ENCODE measurements at places on chromosomes 2 and 18.

DNA sequence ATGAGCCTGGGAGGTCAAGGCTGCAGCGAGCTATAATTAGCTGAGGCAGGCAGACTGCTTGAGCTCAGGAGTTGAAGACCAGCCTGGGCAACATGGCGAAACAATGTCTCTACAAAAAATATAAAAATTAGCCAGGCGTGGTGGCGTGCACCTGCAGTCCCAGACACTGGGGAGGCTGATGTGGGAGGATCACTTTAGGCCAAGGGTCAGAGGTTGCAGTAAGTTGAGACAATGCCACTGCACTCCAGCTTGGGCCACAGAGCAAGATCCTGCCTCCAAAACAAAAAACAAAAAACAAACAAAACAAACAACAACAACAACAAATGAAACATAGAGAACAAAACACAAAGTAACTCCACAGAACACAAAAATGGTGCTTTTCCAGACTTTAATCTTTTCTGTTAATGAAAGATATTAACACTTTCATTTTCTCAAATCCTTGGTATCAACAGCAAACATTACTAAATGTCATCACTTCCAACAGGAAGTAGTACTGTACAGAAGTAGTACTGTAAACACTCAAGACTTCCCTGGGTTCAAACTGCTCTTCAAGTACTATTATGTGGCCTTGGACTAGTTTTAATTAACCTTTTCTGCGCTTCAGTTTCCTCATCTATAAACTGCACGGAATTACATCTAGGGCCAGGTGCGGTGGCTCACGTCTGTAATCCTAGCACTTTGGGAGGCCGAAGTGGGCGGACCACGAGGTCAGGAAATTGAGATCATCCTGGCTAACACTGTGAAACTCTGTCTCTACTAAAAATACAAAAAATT lies 27.9 kb downstream of the PUM2 start:
- no peak for DNase-seq

DNA sequence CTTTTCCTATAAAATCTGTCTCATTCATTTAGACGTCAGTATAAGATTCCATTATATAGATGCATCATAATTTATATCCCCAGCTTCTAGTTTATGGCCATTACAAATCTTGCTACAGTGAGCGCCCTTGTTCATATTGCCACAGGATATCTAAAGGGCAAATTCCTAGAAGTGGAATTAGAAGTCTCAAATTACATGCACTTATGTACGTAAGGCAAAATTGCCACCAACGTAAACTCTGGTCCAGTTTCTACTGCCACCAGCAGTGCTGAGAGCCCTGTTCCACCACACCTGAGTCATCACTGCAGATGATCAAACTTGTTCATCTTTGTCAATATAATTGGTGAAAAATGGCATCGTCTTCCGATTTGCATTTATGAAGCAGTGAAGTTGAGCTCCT lies 90.9 kb upstream of the ID2 start:
- DNase-seq, result no peak

DNA sequence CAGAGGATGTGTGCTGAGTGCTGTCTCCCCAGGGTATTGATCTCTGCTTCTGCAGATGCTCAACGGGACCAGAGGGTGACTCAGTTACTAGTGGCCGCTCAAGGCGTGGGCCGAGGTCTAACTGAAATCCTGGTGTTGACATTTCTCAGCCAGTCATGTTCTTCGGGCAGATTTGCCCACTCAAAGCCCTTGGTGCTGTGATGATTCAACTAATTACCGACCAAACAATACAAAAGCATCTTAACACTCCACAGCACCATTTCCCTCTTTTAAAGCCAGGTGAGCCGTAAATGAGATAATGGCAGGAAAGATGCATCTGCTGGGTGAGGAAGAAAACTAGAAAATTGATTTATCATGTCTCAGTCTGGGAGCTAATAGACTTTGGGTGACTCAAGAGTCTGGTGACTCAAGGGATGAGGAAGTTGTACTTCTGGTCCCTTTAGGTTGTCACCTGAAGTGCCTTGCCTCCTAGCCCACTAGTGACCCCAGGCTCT lies 32.7 kb upstream of the PRLH start:
- no peak for DNase-seq

DNA sequence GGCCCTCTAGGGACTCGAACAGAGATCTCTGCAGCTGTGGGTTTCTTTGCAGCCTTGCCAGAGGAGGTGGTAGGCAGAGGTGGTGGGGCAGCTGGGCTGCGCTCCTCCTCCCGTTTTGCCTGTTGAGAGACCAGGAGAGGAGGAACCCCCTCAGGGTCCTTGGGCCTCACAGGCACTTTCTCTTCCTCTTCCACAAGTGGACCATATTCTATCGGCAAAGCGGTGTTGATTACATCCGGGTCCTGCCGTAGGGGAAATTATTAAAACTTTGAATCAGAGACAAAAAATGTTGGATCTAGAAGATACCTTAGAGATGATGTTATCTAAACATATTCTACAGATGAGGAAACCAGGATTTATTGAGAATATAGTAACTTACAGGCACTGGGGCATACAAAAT lies 78.5 kb downstream of the CLIP4 start:
- no peak for DNase-seq

DNA sequence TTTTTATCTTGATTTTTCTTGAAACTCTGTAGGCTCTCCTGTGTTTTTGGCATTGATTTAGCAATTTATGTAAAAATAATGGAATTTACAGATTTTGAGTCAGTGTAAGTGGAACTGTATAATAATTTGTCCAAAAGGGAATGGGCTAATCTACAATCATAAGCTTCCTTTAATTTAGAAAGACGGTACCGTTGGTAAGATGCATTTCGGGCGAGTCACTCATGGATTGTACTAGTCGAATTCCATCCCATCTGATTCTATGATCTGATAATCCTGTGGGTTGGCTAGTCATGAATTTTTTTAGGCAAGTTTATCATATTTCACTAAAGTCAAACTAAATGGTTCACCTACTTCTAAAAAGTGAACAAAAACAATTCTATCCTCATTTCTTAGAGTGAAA lies 133.4 kb downstream of the ZNF407 start:
- DNase-seq, result no peak

DNA sequence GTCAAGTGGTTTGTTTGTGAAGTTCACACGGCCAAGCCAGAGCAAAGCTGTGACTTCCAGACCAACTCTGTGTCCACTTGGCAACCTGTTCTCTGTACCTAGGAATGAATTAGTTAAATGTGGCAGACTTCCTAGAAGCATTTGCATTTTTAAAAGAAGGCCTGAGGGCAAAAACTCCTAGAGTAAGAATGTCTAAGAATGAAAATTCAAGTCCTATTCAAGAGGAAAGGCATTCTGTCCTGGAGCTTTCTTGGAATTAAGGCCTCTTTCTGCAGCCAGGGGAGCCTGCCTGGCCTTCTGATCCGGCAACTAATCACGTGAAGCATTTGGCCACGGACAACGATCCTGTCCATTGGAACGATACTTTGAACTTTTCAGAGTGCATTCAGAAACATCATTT lies 155.0 kb downstream of the SETBP1 start:
- no peak for DNase-seq

- no peak for DNase-seq
Measured at GRCh38 chr2:105778080-105778607, 33.4 kb downstream of the NCK2 start.

DNA sequence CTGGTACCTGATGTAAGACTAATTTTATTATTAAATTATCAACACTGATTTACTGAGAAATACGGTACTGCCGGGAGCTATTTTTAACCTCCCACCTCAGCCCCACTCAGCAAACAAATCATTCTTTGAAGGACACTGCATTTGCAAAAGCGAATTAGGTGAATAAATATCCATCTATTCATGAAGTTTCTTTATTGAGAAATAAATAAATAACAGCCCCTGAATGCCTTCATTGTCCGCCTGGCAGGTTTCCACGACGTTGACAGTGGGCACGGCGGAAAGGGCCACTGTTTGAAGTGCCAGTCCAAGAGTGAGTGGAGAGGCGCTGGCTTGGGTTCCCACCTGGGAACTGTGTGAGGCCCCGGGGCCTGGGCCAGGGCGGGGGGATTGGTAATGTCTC lies 15.7 kb downstream of the C1QL2 start:
- DNase-seq, result no peak

DNA sequence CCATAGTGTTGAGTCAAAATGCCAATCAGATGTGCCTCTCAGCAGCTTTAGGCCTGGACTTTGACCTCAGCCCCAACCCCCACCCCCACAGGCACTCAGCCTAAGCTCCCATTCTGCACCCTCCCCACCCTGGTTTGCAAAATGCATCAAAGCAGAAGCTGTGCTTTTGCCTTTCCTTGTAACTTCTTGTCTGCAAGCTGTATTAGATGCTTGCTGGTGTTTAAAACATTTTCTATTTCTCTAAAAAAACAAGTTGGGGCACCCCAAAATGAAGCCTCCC lies 26.6 kb upstream of the STEAP3 start:
- DNase-seq, result no peak

DNA sequence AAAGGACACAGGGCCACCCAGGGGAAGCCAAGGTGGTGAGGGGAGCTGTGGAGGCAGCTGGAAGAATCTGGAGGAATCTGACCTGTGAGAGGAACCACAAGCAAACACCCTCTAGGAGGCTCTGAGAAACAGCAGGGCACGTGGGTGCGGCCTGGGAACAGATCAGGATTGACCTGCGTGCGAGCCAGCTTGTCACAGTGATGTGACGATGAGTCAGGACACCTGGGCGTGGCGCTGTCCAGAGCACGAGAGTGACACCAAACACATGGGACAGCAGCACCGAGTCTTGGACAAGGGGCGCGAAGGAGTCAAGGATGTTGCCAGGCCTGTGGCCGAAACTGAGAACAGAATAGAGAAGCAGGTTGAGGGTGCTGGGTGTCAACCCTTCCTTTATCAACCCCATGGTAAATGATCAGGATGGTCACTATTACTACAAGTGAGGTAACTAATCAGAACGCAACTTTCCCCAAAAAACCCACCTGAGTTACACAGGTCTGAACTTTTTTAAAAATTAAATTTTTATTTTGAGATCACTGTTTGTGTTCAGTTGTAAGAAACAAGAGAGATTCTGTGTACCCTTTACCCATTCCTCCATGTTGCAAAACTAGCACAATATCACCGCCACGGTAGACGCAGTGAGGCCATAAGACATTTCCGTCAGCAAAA lies 637 bp upstream of the SFT2D3 start:
- DNase-seq, result no peak

DNA sequence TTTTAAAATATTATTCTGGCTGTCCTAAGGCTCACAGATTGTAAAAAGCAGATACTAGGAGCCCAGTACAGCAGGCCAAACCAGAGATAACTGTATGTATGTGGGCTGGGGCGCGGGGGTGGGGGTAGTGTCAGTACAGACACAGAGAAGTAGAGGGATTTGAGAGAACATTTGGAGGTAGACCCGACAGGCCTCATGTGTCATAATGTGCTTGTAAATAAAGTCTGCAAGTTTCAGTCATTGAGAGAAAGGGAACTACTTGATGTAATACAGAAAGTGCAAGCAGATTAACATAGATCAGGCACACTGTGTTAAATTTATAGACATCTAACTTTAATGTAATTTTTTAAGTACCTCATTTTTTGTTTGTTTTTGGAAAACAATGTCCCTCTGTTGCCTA lies 7.4 kb upstream of the POLI start:
- DNase-seq, result no peak

- peak; percentile 28 for DNase-seq
Measured at GRCh38 chr2:55620123-55620779, 2.8 kb upstream of the PPP4R3B start.

GRCh38 chr2:187774551-187775071 lies 220.4 kb upstream of the TFPI start:
- DNase-seq, result no peak

All from activated CD8-positive, alpha-beta T cell treated with anti-CD3 and anti-CD28 coated beads, Interleukin-2, amount 10 ng/mL, durations not matched to agents 7 days and 5 days (primary cell).